Ovary (tissue), 10 donors: ENCODE measurements at places on chromosomes 3 and 15. TPM values are rescaled to one million over a fixed set of nuclear protein-coding genes. Genes with fewer than 3 reads are reported as not detected.

Gene ZDHHC3
- 50.0 TPM for total RNA-seq

Gene CD80
- 0.43 TPM for total RNA-seq

Gene HAUS2
- 19.3 TPM for total RNA-seq

Gene SAXO2
- total RNA-seq = 4.2 TPM

Gene ZPLD1
- total RNA-seq = 0.11 TPM

Gene FAM81A
- total RNA-seq = 0.36 TPM

GRCh38 chr15:78859971-78860719 is 12.5 kb upstream of the MORF4L1 start:
- peak; percentile 80 for DNase-seq

DNA sequence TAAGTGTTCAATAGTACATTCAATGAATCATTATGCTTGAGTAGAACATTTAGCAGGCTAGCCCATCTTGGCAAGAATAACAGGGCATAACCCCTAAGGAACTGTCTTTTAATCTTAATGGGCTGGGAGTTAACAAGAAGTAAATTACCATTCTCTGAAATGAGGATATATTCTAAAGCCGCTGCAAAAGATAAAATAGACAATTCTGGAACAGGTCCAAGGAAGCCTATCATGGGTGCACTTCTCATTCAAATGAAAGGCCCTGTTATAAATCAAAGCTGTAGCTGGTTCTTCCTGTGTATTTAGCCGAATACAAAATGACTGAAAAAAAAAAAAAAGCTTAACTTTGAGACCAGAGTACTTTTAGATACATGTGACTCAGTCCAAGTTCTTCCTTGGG is 15.6 kb downstream of the MTHFS start:
- no peak for DNase-seq

GRCh38 chr3:80929576-80929975 is 831.9 kb downstream of the GBE1 start:
- no peak for DNase-seq

GRCh38 chr3:55687526-55687925 is 200.4 kb upstream of the WNT5A start:
- no peak for DNase-seq

DNA sequence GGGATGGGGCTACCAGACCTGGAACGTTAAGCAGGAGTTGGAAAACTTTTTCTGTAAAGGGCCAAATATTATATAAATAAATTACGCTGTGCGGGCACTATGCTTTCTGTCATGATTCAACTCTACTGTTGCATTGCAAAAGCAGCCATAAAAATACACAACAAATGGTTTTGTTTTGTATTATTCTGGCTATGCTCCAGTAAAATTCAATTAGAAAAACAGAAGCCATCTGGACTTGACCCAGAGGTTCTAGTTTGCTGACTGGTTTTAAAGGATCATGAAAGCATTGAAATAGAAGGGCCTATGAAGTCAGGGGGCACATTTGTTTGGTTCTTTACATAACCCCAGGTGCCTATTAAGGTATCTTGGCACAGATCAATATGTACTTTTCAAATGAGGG is 647.4 kb upstream of the LMCD1 start:
- DNase-seq = no peak

- no peak for DNase-seq
These were observed 2.8 kb downstream of the ACTL6A start for GRCh38 chr3:179565496-179565895.

DNA sequence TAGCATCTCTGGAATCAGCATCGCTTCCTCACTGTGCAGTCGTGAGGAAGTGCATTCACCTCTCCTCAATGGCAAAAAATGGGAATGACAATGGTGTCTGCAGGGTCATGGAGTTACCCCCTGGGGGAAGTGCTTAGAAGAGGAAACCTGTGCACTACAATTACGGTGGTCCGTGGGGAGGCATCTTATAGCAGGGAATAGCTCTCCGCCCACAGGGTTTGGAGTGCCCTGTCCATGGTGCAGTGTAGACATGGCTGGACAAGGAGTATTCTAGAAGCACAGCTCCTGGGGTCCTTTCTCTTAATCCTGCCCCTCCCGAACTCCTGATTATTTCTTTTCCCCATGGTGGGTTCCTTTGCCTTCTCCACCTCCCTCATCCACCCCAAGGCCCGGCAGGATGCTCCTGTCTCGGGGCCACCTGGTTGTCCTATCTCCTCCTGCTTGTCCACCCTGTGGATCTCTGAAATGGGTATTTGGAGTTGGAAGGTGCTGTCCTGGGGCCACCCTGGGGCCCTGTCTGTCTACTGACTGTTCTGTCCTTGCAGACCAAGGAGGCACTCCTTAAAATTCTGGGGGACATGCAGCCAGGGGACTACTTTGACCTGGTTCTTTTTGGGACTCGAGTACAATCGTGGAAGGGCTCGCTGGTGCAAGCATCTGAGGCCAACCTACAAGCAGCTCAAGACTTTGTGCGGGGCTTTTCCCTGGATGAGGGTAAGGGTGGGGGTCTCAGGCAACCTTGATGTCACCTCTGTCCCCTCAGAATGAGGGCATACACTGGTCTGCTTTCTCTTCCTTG is 5.2 kb downstream of the ITIH1 start:
- no peak for DNase-seq

- DNase-seq = no peak
These were observed 139.1 kb upstream of the P2RY1 start for GRCh38 chr3:152695840-152696239.

- no peak for DNase-seq
These were observed 110.6 kb upstream of the DCBLD2 start for GRCh38 chr3:99012051-99012450.

- peak; percentile 86 for DNase-seq
These were observed 17.8 kb downstream of the MYL3 start for GRCh38 chr3:46845397-46845859.

DNA sequence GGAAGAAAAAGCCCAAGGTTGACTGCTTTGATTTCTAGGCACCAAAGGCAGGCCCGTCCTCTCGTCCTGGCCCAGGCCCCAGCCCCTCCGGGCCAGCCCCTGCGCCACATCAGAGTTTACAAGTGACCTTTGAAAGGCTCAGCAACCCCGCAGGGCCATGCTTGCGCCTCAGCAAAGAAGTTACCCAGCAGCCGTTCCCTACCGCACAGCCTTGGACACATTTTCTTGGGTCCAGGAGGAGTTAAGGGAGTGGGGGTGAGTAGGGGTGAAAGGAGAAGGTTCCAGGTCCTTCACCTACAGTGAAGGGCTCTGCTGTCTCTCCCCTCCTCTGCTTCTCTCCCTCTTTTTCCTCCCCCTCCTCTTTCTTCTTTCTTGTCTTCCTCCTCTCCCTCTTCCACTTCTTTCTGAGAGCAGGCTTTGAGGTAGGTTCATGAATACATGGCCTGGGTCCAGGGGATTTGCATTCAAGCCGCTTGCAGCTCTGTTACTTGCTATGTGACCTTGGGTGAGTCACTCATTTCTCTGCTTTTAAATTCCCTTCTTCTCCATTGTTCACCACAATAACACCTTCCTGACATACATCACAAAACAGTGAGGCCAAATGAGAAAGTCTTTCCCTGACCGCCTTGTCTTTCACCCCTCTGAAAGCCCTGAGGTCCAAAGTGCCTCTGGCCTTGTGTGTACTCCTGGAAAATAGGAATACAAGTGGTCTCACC is 223.3 kb upstream of the TPRG1 start:
- peak; percentile 71 for DNase-seq

DNA sequence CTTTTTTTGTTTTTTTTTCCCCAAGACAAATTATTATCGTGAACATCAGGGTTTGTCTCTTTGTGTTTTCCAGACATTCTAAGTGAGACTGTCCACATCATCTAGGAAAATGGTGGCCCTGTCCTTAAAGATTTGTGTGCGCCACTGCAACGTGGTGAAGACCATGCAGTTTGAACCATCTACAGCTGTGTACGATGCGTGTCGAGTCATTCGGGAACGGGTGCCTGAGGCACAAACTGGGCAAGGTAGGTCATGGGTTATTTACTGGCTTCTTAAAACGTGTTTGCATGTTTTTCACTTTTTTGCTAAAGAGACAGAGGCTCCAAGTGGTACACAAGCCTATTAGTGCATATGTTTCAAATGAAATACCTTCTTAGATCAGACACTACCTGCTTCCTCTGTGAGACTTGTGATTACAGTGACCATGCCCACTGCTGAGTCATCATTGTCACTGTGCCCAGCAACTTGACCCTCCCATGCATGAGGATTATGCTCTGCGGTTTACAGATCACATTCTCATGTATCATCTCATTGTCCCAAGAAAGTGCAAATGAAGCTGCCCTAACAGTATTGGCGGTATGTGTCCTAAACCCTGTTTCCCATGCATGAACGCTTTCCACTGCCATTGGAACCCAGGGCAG is 395.2 kb upstream of the TPM1 start:
- DNase-seq = no peak

- DNase-seq = no peak
These were observed 23.1 kb upstream of the GABPB1 start for GRCh38 chr15:50377867-50378751.

DNA sequence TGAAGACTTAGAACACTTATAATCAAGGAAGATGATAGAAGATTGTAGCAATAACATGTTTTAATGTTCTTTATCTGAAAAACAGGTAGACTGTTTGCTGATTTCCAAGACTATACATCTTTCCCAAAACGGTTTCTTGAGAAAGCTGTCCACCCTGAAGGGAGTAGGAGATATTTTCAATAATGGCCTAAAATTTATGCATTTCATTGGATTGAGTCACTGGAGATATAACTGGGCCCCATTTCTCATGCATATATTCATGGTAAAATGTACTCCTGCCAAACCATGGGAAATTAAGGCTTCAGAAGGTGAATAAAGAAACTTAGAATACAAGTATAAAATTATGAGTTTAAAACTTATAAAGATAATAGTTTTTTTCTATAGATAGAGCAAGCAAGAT is 143.9 kb downstream of the LSAMP start:
- DNase-seq = no peak

DNA sequence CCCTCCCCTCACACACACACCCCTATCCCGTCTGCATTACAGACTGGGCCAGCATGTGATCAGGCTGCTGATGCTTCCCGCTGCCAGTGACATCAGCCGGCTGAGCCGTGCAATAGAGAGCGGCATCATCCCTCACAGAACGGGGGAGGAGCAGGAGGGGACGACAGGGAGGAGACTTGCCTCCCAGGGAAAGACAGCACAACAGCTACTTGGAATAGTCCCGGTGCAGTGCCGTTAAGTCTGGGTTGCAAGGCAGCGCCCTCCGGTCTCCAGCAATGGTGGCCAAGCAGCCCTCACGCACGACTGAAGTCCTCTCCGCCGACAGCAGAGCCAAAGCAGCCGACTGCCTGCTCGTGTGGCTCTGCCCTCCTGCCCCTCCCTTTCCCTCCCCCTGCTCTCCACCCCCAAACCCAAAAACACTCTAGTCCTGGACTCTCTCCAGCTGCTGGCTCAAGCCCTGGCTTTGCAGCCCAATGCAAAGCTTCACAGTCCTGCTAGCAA is 31.5 kb upstream of the RPS17 start:
- peak; percentile 71 for DNase-seq

DNA sequence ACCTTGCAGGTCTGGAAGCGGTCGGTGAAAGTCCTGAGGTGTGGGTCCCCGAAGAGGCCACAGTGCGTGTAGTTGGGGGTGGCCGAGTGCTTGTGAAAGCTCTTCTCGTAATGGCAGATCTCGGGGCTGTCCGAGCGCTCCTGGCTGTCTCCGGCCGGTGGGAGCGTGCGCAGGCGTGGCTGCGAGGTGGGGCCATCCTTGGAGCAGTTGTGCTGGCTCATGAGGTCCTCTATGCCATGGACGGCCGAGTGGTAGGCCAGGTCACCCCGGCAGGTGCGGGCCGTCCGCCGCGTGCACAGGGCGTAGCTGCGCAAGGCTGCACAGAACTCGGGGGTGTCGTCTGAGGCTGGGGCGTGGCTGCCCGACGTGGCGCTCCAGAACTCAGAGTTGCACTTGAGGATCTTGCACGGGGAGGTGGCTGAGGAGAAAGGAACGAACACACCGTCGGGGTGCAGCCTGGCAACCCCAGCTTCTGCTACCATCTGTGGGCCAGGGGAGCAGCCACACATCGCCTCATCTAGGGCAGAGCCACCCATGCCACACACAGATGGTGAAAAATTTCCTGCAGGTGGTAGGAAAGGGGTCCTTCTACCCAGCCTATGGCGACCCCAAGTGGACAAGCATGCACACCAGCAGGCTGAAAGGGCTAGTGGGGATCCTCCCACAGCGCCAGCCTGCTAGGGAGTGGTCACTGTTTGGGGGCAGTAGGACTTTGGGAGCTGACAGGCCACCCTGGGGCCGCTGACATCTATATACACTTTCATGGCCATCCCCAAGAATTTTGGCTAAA is 36.7 kb downstream of the RGMA start:
- DNase-seq = no peak

- peak; percentile 40 for DNase-seq
These were observed 274.7 kb upstream of the UBE2E2 start for GRCh38 chr3:22928216-22929110.

- DNase-seq = no peak
These were observed 156.0 kb downstream of the CHL1 start for GRCh38 chr3:352599-352998.

GRCh38 chr3:172089250-172089649 is 49.9 kb downstream of the FNDC3B start:
- no peak for DNase-seq

DNA sequence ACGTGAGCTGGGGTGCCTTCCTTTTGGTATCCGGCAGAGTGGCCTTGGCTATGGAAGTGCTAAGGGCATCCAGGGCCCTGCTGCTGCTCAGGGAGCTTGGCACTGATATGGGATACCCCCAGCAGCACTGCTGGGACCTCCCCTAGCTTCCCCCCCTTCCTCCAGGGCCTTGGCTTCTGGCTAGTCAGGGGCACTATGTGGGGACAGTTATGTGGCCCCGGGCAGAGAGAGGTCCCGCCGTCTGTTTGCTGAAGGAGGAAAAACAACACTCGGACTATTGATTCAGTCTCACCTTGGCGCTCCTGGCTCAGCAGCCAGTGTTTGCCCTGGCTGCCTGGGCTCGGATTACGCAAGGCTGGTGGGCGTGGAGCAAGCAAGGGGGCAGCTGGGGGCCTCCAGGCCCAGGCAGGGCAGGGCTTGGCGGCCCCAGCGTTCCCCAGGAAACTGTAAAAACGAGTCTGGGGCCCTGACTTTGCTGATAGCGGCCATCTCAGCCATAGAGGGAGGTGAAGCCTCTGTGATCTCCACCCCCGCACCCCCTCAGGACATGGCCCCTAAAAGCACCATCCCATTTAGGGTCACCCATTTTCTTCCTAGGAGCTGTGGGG is 5.7 kb downstream of the FURIN start:
- DNase-seq = no peak
